ENCODE measurements at places on chromosomes 13 and 19. TPM values are rescaled to one million over a fixed set of nuclear protein-coding genes. Genes with fewer than 3 reads are reported as not detected.

GRCh38 chr13:97528518-97528917 is 94.5 kb downstream of the RAP2A start:
- DNase-seq, result no peak

The UQCRFS1 gene
- total RNA-seq, result 26.9 TPM

The MISP gene
- total RNA-seq, result 0.18 TPM

DNA sequence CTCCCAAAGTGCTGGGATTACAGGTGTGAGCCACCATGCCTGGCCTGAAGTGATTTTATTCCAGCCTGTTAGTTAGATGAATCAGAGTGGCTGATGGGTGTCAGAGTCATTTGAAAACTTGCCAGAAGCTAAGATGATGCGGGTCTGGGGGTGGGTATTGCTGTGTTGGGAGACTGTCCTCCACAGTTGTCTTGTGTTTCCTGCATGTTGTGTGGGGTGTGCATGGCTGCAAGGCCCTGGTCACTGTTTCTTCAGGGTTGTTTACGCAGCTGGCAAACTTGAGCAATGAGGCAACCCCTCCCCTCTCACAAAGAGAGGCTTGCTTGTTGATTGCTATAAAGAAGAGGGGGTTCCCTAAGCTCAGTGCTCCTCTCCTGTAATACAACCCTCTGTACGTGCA is 71.8 kb downstream of the TRPM4 start:
- no peak for DNase-seq

DNA sequence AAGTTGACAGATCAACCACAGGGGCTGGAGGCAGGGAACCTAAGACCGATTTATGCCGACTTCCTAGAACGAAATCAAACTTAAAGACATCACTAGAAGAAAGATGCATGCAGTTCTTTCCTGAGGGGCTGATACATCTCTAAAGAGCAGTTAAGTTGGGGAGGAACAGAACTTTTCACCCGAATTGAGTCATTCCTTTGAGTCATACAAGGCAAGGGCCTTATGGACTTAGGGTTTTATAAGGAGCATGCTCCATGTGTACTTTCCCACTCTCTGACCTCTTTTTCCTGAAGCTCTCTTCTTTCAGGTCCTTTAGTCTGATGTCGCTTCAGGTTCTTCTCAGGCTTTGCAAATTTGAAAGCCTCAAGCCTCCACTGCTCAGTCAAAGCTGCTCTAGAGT is 7.9 kb upstream of the FBXL3 start:
- DNase-seq, result no peak

All from left lobe of liver (tissue), 2 donors.